GM23248 (cell line): ENCODE measurements at places on chromosomes 6 and 20.

DNA sequence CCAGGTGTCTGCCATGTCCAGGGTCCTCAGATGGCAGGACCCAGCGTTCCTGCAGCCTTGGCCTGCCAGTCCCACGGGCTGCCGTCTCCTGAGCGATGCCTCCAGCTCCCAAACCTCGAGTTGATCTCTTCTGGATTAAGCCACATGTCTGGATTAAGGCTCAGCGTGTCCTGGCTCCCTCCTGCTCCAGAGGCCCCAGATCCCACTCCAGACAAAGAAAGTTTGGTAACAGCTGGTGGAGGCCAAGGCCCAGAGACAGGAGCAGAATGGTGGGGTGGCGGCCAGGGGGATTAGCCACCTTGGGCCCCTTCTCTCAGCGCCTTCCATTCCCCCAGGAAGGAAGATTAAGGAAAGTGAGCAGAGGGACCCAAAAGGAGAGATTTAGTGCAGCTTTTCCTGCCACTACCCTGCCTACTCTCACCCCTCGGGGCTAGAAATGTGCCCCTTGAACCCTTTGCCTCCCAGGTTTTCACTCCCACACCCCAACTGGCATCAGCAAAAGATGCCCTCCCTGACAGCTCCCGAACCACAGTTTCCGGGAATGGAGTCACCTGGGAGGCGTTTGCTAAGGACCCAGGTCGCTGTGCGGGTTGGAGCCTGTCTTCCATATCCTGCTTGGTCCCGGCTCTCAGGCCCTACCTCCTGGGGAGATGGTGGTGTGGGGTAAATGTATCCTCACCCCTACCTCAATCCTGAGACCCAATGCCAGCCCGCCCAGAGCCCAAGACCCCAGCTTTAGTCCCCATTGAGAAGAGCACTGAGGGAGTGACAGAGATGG is 6.9 kb downstream of the SPDEF start:
- DNase-seq, result no peak

GRCh38 chr6:89079511-89080234 is 878 bp upstream of the PNRC1 start:
- peak; percentile 85 for DNase-seq

DNA sequence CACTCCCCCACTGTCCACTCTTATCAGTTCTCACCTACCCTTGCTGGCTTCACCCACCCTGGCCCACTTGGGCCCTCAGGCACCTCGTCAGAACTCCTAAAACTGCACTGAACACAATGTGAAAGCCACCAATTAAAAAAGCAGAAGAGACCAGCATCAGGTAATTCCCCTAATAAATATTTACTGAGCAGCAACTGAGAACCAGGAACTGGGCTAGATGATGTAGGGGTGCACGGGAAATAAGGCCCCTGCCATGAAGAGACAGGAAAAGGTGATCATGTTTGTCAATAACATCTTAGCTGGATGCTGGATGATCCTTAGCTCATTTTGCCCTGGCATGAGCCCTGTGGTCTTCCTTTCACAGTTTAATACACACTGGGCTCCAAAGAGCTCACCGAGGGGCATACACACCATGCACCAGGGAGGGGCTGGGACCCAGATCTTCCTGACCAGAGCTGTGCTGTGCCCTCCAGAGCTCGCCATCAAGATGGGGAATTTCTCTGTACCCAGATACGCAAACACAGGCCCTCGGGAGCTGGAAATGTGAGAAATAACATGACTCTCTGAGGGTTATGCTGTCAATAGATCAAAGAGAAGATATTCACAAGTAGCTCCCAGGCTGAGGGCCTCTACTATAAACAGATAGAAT is 113.6 kb upstream of the SLC22A16 start:
- DNase-seq, result no peak

DNA sequence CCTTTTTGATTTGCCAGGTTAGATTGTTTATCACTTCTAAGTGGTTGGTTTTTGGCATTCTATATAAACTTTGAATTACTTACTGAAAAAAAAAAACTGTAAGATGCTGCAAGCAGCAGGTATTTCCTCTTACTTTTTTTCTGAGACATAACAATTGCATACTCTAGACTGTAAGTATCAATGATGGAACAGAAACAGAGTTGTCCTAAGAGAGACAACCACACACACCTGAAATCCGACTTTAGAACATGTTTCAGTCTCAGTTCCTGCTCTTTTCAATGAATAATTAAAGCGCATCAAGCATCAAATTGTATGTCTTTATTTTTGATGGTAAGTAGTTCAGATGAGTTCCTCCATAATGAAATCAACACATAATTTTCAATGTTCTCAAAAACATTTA is 105.3 kb upstream of the KHDRBS2 start:
- no peak for DNase-seq

- peak; percentile 85 for DNase-seq
Measured at GRCh38 chr6:37576336-37576737, 76.6 kb upstream of the CCDC167 start.

- DNase-seq, result peak; percentile 84
Measured at GRCh38 chr6:169253337-169254238, at the start of gene THBS2. Gene THBS2, minus strand, starts transcription at chr6:169253846. Its CDS starts 3,062 bp downstream, at chr6:169250784.

DNA sequence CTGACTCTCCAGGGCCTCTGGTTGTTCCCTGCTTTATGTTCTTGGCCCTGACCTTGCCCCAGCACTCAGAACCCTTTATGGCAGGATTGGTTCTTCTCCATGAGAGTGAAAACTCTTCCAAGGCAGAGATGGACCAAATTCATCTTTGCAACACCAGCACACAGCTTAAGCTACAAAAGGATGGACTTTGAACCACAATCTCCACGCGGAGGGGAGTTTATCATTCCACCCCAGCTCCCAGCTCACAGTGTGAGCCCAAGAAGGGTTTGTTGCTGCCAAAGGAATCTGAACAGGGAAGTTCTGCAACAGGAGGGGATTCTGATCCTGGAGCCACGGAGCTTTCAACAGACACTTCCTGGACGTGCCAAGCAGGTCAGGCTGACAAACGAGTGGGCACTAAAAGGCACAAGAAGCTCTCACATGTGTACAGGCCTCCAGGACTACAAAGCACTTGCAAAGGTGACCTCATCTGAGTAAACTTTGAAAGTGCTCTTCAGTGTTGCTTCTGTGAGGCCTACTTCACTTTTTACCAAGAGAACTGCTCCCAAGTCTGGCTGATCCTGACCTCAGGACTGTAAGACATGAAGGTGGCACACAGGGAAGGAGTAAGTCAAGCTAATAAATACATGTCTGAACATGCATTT is 8.9 kb downstream of the FITM2 start:
- DNase-seq, result no peak

DNA sequence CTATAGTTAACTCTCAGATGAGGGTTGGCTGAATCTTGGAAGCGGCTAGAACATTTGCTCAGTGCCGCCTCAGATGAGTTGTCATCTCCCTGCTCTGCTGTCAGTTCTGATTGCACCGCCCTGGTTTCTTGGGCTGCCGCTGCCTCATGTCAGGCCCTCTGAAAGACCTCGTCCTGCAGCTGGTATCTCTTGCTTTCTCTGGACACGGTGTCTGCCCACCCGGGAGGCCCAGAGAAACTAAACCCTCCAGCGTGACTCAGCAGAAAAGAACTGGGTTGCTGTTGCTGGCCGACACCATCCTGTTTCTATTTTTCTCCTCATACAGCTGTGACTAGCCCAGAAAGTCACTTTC is 355.4 kb downstream of the CD83 start:
- DNase-seq, result peak; percentile 72

GRCh38 chr20:50729901-50730764 is 1.2 kb upstream of the PARD6B start:
- DNase-seq, result peak; percentile 62

GRCh38 chr6:135281964-135282363 is 100.9 kb downstream of the MYB start:
- DNase-seq, result no peak

GRCh38 chr20:21623074-21623780 is 82.2 kb upstream of the PAX1 start:
- no peak for DNase-seq

DNA sequence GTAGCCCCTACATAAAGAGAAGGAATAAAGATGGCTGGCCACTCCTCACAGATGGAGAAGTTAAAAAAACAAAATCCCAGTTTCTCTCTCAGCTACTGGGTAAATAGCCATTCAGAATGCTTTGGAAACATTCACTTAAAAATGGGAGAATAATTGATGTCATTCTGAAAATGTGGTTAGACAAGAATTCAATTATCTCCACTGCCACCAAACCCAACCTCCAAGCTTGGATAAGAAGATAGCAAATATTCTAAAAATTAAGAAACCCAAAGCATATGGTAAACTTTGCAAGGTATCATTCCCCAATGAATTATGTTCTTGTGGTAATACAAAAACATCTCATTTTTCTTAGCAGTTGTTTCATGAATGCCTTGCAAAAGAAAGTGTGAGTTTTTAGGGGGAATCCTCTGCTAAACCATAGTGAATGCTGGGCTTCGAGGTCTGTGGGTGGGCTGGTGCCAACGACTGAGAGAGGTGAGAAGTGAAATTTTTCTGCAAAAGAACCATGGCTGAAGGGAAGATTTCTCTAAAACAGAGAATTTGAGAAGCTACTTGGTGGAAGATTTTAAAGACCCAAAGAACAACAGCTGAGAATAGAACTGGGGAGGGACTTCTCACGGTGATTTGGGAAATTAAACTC is 497.9 kb upstream of the JARID2 start:
- peak; percentile 33 for DNase-seq

DNA sequence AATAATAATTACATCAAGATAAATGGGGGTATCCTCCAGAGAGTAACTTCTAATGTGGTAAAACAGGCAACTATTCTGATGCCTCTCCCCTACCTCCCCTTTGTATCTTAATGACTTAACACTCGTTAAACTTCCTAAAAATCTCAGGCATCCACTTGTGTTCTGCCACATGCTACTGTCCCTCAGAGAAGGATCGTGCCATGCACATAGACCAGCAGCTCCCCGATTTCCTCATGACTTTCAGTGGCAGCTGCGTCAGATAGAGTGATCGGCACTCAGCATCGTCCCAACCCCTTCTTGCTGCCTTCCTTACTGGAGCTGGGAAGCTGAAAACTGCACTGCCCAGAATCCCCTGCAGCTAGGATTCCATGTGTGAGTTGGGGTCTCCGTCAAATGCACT is 32.1 kb downstream of the RIPOR2 start:
- no peak for DNase-seq

DNA sequence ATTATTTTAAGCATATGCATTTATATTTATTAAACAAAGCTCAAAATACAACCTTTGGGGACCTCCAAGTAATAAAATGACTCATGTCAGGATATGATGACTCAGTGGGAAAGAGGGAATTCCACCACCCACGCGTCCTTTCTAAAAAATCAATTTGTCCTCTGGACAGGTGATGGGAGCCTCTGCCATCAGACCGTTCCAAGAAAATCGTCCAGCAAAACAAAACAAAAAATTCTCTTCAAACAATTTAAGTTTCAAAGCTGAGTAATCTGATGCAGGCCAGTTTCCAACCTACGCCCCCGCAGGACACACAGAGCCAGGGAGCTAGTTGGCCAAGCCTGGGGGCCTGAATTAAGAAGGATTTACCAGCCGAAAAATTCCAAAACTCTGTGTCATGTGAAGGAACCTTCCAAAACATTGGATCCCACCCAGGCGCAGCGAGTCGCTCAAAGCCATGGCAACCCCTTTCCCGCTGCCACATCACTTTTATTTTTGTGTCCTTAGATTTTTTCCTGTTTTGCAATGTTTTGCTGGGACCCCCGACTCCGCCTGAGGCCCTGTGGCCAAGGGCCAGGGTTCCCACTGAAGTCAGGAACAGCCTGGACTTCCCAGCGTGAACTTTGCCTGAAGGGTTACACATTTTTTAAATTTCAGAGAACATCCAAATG is 95.3 kb downstream of the NFATC2 start:
- peak; percentile 100 for DNase-seq

DNA sequence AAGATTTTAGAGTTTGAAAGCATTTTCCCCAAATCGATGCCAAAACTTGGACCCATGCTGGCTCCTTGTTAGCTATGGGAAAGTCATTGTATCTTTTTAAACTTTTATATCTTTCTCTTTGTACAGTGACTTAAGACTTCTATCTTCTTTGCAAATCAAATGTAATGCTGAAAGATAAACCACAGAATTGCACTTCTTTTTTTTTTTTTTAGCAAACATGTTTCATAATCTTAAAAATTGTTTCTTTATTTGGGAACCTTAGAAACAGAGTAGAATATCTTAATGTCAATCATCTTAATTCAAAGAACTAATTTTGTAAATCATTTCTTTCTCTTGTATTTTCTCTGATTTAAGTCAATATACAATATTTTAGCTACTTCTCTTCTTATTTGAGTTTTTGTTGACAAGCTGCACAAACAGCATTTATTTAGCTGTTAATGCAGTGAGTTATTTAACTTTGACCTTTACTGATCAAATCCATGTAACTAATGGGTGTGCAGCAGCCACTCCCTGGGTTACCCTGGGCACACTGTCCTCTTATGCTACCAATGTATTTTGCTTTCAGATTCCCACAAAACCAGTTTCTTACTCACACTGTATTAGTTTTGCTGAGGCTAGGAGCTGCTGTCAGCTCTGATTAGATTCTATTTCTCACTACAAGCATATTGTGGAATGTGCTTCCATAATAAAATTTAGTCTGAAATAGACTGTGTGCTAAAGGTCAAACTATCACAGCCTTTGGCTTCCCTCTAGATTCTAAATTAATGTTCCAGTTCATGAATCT is 279.6 kb downstream of the ADGB start:
- DNase-seq, result no peak

DNA sequence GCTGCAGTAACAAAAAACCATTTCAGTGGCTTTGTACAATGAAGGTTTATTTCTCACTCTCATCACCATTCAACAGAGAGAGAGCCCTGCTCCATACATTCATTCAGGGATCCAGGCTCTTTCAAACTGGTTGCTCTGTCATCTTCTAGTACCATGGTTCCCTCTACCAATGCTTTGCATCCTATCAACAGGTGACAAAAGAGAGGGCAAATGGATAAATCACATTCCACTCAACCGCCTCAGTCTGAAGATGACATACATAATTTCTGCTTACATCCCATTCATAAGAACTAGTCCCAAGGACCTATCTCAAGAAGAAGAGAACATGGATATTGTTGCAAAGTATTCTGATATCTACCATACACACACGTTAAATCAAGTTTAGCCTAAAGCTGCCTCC is 51.6 kb downstream of the IYD start:
- no peak for DNase-seq

DNA sequence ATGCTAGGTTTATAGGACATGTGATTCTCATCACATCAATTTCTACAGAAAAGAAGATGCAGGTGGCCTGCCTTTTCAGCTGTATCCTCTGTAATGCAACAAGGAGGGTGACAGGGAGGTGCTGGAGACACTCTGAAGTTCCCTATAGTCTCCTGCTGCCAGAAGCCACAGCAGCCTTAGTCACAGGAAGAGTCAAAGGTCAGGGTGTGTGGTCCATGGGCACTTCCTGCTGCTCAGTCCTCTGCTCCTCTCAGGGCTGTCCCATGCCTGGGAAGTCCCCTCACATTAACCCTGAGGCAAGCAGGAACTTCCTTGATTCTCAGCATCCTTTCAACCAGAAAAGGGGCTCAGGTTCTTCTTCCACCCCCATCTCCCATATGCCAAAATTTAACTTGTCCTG is 144.8 kb upstream of the FOXA2 start:
- DNase-seq, result no peak

GRCh38 chr20:58839991-58840747 is 10.5 kb downstream of the GNAS-AS1 start:
- DNase-seq, result no peak
